Cerebellum (tissue), 4 donors: ENCODE measurements at places on chromosomes 7 and 10. TPM values are rescaled to one million over a fixed set of nuclear protein-coding genes. Genes with fewer than 3 reads are reported as not detected.

The KCND2 gene
- total RNA-seq = 102 TPM

The LDB3 gene
- 0.27 TPM for total RNA-seq

The RARRES2 gene
- 4.1 TPM for total RNA-seq

The ACBD7 gene
- 16.7 TPM for total RNA-seq

The NUTM2D gene
- 5.1 TPM for total RNA-seq

The PPP1R3A gene
- total RNA-seq = 0.09 TPM

The MBL2 gene
- total RNA-seq = not detected

The ANXA8 gene
- total RNA-seq = not detected

The LIPK gene
- total RNA-seq = not detected

The SPDYE9 gene
- not detected for total RNA-seq

The ST8SIA6 gene
- total RNA-seq = 5.2 TPM

The DDC gene
- 1.2 TPM for total RNA-seq

The AKR1C1 gene
- total RNA-seq = 22.4 TPM

The MYH16 gene
- not detected for total RNA-seq

The PRF1 gene
- not detected for total RNA-seq

The FAM180A gene
- not detected for total RNA-seq

The GARIN1A gene
- 1.9 TPM for total RNA-seq

The ZNF33B gene
- 50.5 TPM for total RNA-seq

The WNT8B gene
- total RNA-seq = not detected

The PALD1 gene
- total RNA-seq = 11.3 TPM

The DENND2A gene
- 31.7 TPM for total RNA-seq

The FAM25C gene
- not detected for total RNA-seq

The LARP4B gene
- total RNA-seq = 33.9 TPM

The BCL7B gene
- 8.9 TPM for total RNA-seq

The SDK1 gene
- total RNA-seq = 33.1 TPM

The RAPGEF5 gene
- total RNA-seq = 65.8 TPM

The CYP2E1 gene
- total RNA-seq = 16.0 TPM
